ENCODE measurements at places on chromosomes 7 and 10. TPM values are rescaled to one million over a fixed set of nuclear protein-coding genes. Genes with fewer than 3 reads are reported as not detected.

GRCh38 chr10:110872984-110873923, 1.5 kb downstream of the PDCD4 start:
- DNase-seq = no peak

KIFBP gene
- 35.2 TPM for polyA plus RNA-seq

GIMAP1 gene
- not detected for polyA plus RNA-seq

ALOX5 gene
- 0.40 TPM for polyA plus RNA-seq

DNA sequence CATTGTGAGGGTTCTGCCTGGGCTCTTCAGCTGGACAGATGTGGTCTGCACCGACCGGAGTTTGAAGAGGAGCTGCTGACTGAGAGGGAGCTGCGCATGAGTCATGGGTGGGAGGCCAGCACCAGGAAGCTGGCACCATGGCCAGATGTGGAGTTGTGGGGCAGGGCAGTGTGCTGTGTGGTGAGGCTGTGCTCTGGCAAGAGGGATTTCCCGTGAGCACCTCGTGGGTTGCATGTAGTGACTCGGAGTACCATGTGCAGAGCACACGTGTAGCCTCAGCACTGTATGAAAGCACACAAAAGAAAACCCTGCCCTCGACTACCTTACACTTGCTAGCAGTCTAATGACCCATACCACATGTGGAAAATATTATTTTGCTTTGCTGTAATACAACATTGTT, 103.4 kb downstream of the WNT2 start:
- DNase-seq = no peak

DNA sequence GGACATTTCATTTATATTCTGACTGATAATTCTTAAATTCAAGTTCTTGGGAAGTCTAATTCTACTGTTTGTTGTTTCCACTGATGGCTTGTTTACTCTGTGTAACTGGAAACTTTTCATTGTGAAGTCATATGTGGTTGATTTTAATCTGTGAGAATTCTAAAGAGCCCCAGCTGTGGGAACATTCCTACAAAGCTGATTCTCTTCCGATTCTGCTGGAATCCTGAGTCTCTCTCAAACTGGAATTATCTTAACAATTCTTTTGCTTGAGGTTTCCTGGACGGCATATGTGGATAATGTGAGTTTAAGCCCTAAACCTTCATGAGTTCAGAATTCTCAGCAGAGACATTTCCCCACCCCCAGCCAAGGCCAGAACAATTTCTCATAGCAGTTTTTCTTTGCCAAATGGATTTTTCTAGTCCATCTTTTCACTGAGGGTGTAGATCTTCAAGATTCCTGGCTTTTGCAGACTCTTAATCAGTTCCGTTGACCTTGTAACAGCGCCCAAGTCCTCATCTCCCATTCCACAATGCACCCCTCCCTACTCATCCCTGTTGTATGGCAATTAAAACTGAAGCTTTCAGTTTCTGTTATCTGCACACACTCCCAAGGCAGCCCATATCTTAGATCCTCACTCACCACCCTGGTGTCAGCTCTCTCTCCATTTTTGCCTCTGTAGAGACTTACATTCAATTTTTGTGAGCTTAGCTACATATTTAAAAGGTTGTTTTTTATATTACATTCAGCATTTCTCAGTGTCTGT, 37.6 kb downstream of the GRM8 start:
- no peak for DNase-seq

DNA sequence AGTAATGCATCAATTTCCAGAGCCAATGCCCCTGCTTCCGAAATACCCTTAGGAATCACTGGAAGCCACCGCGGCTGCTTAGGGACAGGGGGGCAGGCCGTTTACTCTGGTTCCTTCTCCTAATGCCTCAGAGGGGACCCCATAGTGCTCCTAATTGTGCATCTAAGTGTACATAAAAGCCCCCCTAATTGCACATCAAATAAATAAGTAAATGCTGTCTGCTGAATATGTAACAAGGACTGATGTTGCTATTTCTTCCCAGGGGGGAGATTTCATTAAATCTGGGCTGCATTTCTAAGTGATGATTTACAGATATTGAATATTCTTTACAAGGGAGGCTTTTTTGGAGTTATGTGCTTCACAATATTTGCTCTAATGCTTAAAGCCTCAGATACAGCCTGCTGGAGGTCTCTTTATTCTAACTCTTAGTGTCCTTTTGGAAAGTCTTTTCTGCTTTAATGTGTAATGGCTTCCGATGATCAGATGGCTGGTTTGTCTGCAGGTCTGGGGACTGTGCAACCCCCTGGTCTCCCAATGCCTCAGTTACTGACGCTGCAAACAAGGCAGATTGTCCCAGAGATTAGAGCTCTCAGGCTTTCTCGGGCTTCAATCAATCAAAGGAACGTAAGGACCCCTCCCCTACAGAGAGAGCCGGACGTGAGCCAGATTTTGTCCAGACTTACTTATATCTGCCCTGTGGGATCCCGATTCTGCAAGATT, 143.0 kb downstream of the PRPF18 start:
- DNase-seq = no peak

Measured in A549 (cell line).